Activated CD4-positive, alpha-beta T cell treated with anti-CD3 and anti-CD28 coated beads, Interleukin-2, Interleukin-4, amounts not matched to agents 100 ng/mL and 50 ng/mL, durations not matched to agents 16 hours and 8 hours (primary cell): ENCODE measurements at places on chromosomes 1 and 21.

GRCh38 chr1:152185544-152186391 lies 26.7 kb upstream of the RPTN start:
- peak; percentile 52 for DNase-seq

DNA sequence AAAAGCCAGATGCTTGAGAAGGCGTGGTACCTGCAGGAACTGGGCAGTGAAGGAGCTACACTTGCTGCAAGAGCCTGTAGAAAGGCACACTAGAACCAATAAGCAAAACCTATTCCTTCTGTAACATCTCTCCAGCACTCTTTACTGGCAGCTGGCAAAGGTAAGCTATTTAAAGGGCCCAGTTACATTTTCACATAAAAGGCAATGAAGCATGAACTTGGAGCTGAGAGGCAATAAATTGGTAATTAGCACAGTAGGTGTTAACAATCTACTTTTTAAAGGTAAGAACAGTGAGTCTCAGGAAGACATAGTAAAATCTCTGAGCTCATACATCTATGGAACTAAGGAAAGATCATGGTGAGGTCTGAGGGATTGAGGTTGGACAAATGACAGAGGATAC lies 167.1 kb upstream of the OLFM3 start:
- no peak for DNase-seq

DNA sequence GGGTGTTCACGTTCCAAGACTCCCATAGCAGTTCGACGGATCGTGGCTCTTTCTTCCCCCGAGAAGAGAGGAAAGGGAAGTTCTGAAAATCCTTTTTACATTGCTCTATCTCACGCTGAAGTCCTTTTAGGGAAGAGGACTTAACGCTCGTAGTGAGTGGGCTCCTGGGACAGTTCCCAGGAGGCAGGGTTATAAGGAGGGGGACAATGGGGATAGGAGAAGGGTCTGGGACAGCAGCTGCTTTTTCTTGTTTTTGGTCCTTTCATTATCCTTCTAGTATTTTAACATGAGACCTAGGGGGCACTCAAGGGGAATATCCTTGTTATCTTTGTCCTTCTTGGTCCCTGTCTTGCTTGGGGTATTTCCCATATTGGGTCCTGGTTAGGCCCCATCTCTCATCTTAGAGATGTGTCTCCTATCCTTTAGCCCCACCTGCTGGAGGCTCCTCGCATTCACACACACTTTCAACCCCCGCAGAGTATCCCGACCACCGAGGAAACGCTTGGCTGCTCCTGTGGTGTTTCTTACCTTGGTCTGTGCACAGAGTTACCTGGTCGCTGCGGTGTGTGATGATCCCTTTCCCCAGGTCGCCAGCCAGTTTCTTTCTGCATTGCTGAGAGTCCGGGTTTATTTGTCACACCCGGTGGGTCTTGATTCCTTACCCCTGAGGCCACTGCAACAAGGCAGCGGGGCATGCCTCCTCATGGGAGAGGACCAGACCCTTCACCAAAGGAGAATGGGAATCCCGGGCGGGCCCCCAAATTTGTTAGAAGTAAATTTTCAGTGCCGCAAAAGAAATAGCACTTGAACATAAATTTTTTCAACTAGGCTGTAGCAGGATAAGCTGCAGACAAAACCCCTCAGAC lies 29.7 kb downstream of the SCCPDH start:
- peak; percentile 61 for DNase-seq

DNA sequence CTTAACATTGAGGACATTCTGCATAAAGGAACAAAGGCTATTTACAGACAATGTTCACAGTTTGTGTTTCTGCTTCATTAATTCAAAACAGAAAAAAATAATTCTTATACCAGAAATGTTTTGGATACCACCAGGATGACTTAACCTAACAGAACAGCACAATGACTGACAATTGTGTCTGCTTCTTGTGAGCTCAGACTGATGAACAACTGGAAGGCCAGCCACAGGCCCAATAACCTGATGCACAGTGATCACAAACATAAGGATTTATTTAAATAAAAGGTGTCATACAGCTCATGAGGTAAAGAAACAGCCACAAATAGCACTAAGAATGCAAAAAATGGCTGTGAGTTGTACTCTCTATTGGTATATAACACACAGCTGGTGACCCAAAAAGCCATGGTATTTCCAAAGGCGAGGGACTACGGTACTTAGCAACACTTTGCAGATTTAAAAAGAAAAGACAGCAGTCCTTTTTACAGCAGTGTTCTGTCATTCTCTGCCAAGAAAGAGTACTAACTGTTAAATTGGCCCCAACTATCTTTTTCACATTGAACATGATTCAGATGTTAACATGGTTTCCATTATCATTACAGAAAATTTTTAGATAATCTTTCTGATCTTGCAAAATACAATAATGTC lies 32.1 kb upstream of the DDAH1 start:
- DNase-seq, result no peak

GRCh38 chr1:179583771-179584320 lies 7.8 kb upstream of the TDRD5 start:
- DNase-seq, result no peak
